Liver (tissue), 10 donors: ENCODE measurements at places on chromosomes 16 and 17.

- no peak for DNase-seq
Measured at GRCh38 chr17:41512546-41513167, 6.0 kb downstream of the KRT15 start.

DNA sequence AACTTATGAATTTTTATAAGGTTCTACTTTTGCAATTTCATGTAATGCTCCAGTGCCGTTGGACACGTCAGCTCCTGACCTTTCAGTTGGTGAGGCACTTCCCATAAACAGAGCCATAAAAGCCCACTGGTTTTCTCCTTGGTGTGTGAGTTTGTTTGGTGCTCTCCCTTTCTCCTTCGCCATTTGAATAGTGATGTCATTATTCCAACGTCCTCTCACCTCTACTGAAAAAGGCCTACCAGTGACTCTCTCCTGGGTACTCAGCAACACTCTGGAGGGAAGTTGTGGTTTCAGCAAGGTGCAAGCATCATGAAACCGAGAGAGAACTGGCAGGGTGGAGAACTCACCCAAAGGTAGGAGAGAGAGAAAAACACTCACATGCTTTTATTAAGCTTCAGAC, 29.6 kb upstream of the HNF1B start:
- no peak for DNase-seq

- DNase-seq: no peak
Measured at GRCh38 chr17:79051306-79051705, 23.3 kb upstream of the ENGASE start.

GRCh38 chr17:81523402-81524038, 4.7 kb upstream of the FSCN2 start:
- no peak for DNase-seq

- no peak for DNase-seq
Measured at GRCh38 chr17:12459736-12460135, 206.0 kb upstream of the MYOCD start.

- no peak for DNase-seq
Measured at GRCh38 chr17:45138911-45139532, 3.5 kb downstream of the ACBD4 start.

- no peak for DNase-seq
Measured at GRCh38 chr16:85698935-85699558, 10.3 kb upstream of the GINS2 start.

GRCh38 chr17:80060644-80061043, 24.2 kb downstream of the CCDC40 start:
- DNase-seq: no peak

DNA sequence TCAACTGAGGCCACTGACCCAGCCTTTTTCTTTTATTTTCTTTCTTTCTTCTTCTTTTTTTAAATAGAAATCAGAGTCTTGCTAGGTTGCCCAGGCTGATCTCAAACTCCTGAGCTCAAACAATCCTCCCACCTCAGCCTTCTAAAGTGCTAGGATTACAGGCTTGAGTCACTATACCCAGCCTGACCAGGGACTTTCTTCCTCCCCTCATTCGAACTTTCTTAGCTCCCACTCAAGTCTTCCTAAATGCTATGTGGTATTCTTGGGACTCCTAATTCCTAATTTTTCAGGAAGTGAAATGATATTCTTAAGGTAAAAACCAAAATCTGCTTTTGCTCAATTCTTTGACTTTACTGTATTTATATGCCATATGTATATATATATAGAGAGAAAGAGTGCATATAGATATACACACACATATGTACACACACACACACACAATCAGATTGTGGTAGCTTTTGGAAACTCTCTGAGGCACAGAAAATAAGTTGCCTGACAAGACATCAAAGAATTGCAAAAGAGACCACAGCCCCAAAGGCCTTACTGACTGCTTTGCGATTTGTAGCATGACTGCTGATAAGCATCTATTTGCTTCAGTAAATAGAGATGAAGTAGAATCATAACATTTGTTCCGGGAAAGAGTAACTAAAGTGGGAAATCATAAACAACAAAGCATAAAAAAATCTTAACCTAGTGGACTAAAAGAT, 9.5 kb upstream of the AMZ2 start:
- no peak for DNase-seq

DNA sequence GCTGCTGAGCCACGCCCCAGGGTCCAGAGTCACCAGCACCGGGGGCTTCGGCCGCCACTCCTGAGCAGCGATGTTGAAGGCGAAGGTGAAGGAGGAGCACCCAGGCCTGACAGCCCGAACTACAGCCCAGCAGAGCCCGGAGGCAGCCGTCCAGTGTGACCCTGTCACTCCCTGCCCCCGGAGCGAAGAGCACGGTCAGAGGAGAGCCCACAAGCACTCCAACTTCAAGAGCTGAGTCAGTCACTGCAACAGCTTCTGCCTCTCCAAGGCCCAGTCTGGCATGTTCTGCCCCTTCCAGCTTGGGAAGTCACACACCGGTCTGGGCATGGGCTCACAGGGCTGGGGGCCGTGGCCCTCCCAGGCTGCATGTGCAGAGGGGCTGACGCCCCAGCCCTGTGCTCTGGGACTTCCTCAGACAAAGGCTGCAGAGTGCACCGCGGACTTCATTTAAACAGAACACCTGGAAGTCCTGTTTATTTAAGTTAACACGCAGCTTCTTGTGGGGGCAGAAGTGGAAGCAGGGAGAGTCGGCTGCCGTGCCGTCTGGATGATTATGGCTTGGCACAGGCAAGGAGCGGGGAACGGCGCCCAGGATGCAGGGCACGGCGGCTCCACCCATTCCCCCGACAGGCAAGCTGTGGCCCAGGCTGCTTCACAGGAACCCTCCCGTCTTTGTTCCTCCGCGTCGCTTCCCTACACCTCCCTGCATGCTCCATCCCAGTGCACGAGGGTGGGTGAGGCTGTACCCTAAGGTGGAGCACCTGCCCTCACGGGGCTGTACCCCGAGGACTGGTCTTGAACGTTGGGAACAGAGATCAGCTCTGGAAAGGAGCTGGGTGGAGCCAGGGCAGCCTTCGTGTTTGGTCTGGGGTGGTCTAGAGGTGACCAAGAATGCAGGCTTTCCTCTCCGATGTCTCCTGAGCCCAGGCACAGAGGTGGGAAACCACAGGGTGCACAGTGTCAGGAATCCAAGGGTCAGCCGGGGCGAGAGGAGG, 68.9 kb upstream of the METRNL start:
- peak; percentile 26 for DNase-seq

DNA sequence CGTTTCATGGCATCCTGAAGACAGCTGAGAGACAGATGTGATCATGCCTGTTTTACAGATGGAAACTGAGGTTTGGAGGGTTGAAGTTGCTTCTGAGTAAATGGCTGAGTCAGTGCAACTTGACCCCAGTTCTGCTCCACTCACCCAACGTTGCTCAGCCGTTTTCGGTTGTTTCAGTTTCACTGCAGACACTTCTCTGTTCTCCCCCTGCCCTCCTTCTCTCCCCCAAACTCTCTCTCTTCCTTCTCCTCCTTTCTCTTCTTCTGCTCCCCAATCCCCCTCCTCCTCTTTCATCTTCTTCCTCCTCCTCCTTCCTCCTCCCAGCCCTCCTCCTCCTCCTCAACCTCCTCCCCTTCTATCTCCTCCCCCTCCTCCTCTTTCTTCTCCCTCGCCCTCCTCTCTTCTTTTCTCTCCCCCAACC, 9.4 kb upstream of the CEP20 start:
- DNase-seq: no peak

GRCh38 chr17:59888145-59888750, 4.5 kb downstream of the TUBD1 start:
- DNase-seq: no peak

DNA sequence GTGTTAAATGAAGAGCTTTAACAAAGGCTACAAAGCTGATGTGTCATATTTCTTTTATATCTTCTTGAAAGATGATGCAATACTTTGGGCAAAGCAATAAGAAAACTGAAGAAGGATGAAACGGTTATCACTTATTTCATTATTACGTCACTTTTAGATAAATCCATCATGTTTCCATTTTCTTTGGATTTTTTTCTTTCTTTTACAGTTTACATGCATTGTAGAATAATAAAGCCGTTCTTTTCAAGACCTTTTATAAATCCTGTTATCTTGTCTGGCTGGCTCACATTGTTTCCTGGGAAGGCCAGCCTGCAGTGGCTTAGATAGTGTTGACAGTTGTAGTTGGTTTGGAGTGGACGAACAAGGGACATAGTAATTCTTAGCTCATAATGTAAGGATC, 28.9 kb downstream of the TANC2 start:
- no peak for DNase-seq

DNA sequence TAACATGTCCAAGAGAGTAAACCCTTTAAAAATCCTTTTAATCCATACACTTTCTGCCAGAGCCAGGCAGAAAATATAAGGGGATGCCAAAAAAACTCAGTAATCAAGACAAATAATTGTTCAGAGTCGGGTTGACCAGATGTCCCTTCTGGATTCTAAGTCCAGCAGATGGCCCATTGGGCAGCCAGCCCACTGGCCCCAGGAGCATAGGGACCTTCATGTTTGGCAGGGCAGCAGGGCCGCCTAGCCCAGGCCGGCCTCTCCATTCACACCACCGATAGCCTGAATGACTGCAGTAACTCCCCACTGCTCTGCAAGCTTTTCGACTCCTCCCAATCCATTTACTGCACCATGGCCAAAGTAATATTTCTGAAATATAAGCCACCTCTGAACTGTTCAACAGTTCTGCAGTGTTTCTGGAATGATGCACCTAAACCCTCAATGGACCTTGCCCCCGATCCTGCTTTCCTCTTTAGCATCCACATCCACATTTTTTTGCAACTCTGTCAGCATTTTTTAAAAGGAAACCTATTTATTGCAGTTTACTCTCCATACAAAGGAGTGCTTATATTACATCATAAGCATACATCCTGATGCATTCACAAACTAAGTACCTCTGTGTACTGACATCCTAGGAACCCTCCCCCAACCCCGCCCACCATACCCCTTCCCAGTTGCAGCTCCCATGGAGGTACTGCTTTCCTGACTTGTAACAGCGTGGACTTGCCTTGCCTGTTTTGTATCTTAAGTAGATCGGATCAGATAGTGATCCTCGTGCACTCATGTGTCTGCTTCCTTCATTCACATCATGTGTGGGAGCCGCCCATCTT, 46.4 kb downstream of the LDHD start:
- no peak for DNase-seq

- no peak for DNase-seq
Measured at GRCh38 chr17:72538901-72539352, 418.1 kb downstream of the SOX9 start.

DNA sequence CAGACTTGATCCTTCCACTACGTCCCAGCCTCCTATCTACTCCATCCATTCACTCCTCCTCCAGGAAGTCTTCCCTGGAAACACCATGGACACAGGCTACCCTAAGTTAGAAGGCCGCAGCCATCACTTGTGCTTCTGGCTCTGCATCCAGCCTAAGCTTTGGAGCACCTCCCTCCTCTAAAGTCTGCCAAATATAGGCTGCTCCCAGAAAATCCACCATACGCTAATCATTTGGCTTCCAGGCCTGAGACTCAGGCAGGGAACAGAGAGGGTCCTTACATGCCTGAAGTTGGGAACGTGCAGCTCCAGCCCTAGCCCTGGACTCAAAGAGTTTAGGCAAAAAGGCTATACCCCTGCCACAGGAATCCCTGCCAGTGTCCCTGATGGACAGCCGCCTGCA, 6.7 kb downstream of the PCGF2 start:
- DNase-seq: no peak

- no peak for DNase-seq
Measured at GRCh38 chr17:42472709-42473521, 14.2 kb downstream of the ATP6V0A1 start.

DNA sequence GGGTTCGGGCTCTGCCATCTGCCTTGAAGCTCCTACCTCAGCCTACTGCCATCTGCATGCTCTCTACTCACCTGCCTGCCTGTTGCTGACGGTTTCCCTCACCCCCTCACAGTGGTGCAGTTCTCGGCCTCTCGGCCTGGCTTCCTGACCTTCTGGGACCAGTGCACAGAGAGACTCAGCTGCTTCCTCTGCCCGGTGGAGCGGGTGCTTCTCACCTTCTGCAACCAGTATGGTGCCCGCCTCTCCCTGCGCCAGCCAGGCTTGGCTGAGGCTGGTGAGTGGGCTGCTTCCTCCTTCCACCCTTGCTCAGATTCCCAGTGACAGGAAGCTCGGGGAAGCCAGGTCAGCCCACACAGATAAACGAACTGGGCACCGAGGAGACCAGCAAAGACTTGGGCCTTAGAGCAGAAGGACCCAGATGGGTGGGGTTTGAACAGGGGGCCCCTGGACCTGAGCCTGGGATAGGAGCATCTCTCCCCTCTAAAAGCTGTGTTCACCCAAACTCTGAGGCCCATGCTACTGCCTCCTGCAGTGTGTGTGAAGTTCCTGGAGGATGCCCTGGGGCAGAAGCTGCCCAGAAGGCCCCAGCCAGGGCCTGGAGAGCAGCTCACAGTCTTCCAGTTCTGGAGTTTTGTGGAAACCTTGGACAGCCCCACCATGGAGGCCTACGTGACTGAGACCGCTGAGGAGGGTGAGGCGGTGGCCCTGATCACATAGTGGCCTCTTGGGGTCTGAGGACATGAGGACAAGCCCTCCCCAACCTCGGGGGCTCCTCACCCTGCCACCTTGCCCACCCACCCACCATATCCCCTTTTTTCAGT, 16.4 kb downstream of the RIPOR1 start:
- no peak for DNase-seq

- DNase-seq: no peak
Measured at GRCh38 chr17:69815406-69815805, 259.6 kb upstream of the KCNJ16 start.

GRCh38 chr16:31134625-31135534, 647 bp downstream of the PRSS8 start:
- no peak for DNase-seq

- DNase-seq: no peak
Measured at GRCh38 chr16:66426112-66427035, 721 bp upstream of the BEAN1 start.

DNA sequence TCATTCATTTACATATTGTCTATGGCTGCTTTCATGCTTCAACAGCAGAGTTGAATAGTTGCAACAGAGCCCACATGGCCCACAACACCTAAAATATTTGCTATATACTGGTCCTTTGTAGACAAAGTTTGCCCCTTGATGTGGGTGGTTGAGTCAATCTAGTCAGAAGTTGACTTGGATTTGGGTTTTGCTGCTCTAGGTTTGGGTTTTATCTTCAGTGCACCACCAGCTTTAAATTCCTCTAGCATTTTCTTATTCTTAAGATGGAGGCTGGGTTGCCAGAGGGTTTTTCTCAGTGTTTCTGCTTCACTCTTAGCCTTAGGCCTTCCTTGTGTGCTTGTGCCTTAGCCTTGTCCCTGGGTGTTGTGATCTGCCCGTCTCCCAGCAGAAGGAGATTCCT, 51.0 kb downstream of the CCDC182 start:
- no peak for DNase-seq
